Progenitor cell of endocrine pancreas (in vitro differentiated cells): ENCODE measurements at places on chromosomes 11 and 22. TPM values are rescaled to one million over a fixed set of nuclear protein-coding genes. Genes with fewer than 3 reads are reported as not detected.

GRCh38 chr11:15770798-15771414 lies 585.4 kb downstream of the SOX6 start:
- DNase-seq: no peak

- DNase-seq: no peak
Measured at GRCh38 chr11:20075627-20076026, 84.6 kb downstream of the DBX1 start.

DNA sequence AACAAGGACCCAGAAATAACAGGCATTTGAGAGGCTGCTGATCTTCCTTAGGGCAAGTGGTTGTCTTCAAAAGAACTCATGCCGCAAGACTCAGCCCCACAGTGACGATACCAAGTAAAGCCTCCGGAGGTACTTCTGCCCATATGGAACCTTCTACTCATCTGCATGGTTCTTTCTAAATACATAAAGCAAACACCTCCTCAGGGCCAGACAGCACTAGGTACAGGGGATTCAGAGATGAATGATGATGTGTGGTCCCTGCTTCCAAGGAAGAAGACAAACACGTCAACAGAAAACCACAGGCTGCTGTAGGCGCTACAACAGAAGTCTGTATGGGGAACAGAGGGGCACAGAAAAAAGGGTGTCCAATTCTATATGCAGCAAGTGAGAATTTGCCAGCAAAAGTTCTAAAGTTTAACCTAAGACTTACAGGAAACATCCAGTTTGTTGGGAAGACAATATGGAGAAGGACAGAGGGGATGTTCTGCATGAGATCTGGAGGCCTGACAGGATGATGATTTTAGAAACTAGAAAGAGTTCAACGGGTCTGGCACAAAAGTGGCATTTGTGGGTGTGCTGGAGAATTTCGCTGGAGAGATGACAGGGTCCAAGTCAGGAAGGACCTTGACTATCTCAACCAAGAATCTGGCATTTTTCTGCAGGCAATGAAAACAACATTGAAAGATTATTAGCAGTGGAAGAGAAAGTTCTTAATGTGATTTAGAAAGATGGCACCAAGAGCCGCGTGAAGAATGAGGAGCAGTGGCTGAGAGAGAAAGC lies 23.7 kb downstream of the JAML start:
- DNase-seq: no peak

DNA sequence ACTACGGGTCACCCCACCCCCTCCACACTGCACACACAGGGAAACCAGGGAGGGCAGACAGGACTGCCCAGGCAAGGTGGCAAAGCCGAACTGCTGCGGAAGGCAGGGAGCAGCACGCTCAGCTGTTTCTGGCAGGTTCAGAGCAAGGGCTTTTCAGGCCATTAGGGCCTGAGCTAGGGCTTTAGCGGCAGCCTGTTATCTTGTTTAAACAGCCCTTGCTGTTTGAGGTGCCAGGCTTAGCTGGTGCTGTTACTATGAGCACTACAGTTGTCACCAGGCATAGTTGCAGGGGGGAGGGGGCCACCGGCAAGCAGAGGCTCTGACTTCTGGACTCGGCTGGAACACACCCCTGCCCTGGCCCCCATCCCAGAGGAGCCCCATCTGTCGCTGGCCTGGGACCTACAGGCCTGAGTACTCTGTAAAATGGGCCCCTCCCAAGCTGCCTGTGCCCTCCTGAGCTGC lies 34.9 kb downstream of the RSPH14 start:
- DNase-seq: no peak

DNA sequence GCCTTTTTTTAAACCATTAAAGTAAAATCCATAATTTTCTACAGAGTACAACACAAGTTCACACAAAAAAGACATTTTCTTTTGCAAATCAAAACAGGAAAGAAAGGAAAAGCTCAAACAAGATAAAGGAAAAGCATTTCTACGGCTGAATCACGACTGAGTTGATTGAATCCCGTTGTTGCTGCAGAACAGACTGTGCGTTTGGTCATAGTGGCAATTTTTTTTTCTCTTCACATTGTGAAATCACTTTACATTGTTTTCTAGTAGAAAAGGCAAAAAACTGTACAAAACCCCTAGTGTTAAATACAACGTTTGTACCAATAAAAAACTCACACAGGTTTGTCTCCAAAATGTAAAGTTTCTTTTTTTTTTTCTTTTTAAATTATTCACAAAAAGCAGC lies 17.3 kb upstream of the RAPSN start:
- DNase-seq: no peak

DNA sequence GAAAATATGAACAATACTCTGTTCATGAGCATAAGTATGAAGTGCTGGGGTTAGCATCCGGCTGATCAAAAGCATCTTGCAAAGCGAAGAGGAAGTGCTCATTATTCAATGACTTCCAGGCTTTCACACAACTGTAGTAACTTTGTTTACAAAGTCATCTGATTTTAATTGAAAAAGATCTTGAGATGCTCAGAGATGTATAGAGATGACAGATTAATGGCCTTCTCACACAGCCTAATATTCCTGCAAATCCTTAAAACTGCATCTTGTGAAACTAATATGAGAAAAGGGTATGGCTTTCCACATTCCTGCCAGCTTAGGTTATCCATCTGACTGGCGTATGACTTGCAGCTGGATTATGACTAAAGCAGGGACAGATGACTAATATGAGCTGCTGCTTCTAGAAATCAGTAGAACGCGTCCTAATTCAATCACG lies 125.4 kb downstream of the CASP12 start:
- DNase-seq: no peak

- no peak for DNase-seq
Measured at GRCh38 chr11:10457901-10458300, 2.8 kb downstream of the AMPD3 start.

DNA sequence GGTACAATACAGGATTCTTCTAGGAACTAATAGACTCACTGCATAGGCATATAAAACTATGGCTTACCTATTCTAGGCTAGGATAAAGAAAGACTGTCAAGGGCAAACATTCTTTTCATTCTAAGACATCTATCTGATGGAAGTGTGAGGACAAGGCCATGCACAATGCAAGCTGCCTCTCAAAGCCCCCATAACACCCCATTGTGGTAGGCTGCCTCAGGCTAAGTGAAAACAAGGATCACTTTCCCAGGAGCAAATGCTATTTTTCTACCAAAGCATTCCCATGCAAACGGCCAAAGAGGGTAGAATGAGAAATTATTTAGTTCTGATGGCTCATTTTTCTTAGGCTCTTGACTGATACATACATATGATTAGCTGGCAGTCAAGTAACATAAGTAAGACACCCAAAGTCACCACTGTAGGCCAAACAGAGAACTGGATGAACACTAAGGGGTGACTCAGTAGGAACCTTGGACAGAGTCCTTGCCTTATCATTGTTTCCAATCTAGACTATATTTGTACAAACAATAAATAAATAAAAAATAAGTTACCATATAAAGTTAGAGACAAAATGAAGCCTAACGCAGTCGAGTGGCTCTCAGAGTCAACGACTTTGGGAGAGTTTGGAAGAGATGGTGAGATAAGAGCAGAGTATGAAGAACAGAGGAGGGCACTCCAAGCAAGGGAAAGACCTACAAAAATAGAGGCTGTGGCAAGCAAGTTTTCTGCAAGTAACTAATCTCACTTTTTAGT lies 303.6 kb downstream of the SBF2 start:
- no peak for DNase-seq

DNA sequence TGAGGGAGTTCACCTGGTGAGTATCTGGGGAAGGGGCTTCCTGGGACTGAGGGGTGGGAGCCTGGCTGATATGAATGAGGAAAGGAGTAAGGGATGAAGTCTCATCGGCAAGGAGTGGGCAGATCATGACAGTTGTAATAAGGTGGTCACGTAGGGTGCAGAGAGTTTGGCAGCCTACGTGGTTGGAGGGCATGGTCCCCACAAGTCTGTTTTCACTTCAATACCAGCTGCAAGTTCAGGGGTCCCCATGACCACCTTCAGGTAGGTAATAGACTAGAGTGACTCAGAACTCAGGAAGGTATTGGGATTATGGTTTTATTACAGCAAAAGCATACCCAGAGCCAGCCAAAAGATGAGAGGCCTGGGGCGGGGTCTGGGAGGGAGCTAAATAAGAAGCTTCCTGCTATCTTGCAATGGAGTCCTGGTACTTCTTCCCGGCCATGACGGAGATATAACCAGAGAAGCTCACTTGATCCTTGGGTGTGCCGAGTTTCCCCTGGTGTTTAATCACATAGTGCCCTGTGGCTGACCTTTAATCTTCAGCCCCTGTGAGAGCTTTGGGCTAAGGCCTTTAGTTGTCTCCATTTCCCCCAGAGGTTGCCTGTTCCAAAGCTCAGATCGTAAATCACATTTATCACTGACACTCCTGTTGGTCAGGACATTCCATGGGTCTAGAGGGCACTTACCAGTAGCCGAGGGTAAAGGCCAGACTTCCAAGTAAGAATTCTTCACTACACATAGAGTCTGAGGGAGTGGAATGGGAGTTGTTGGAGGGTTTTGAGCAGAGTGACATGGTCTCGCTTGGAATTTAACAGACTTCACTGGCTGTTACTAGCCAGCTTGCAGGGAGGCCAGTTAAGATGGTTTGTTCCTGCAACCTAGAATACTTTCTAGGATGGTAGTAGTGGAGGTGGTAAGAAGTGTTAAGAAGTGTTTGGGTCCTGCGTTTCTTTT lies 9.1 kb downstream of the SLC3A2 start:
- no peak for DNase-seq

DNA sequence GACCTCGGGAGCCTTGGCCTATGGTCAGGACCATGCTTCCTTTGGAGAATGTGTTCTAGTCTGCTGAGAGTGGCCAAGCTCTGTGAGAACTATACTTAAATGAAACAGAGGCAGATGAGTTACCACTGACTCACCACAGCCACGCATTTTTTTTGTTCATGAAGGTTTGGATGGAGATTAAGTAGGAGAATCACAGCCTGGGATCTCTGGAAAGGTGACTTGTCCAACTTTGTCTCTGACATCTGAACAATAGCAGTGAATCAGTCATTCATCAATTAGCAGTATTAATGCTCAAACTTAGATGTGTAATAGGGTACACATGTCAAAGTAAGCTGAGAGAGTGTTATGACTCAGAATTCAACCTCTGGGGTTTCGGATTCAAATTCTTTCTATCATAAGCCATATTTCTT lies 100.7 kb upstream of the ANO3 start:
- DNase-seq: no peak

DNA sequence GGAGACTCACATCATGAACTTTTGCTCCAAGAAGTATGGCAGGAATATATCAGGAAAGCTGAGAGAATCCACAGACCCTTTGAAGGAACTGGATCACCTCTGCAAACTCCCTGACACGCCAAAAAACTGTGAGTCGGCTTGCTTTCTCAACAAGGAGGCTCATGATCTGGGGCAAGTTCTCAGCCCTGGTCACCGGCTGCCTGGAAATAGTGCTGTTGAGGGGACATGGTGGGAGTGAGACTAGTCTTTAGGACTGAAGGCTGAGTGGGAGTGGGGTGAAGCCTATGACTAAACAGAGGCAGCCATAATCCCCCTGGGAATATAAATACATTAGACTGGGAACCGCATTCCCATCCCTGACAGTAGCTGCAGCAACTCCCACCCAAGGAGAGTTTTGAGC lies 8.4 kb upstream of the MMP7 start:
- DNase-seq: no peak

GRCh38 chr22:35561796-35562526 lies 21.3 kb downstream of the RASD2 start:
- DNase-seq: no peak

DNA sequence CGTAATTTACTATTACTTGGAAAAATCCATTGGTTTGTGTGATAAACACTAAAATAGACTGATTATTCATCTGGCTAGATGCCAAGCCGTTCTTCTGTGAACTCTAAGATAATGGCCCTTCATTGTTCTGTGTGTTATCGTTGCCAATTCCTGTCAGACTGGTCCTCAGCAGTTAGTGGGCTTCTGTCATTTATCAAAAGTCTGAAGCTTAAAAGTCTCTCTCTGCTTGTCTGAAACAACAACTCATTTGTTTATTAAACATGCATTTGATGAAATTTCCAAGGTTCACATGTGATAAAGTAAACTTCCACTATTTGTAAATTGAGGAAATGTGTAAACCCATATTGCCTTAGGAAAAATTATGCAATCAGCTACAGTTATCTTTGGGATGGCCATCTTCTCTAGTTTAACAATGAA lies 21.1 kb upstream of the RDX start:
- DNase-seq: no peak

DNA sequence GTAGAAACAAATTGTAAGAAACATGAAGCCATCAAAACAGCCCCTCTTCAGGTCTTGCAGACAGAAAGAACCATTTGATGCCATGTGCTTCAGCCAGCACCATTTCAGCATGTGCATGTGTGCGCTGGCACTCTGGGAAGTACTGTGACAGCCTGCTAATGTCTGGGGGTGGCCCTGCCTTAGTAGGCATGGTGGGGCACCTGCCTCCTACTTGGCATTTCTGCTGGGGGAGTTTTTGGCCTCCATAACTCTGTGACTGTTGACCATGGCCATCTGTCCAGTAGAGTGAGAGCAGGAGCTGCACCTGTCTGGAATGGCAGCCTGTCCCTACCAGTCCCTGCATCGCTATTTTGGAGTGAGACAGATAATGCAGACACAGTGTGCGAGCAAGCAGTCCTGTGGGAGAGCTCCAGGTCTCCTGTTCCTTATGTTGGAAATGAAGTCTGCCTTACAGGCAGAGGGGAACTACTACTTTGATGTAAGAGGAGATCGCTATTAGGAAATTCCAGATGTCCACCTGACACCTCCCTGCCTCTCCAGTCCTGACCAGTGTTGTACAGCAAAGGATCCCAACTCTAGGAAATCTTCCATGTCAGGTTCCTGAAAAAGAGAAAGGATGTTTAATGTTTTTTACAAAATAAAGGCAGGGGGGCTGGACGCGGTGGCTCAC lies 102.5 kb downstream of the ATXN10 start:
- DNase-seq: no peak

GRCh38 chr11:95736355-95736754 lies 53.2 kb downstream of the FAM76B start:
- no peak for DNase-seq

DNA sequence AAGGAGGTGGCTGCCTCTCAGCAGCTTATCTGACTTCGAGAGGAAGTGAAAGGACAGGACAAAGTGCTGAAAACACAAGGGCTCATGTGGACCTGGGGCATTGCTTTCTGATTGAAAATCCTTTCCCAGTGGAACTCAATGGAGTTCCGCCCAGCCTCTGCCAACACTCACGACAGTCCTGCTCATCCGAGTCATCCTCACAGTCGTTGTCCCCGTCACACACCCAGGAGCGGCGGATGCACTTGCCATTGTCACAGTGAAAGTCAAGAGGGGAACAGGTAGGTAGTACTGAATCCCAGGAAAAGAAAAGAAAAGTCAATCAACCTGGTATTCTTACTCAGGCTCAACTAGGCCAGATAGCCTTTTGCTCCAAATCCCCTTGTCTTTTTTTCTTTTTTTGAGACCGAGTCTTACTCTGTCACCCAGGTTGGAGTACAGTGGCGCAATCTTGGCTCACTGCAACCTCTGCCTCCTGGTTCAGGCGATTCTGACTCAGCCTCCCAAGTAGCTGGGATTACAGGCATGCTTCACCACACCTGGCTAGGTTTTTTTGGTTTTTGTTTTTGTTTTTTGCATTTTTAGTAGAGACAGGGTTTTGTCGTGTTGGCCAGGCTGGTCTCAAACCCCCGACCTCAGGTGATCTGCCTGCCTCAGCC lies 18.1 kb downstream of the LRP4 start:
- no peak for DNase-seq

Gene GATD1
- 74.1 and 75.4 TPM in 2 replicates for total RNA-seq

Gene CKAP5
- 146 and 151 TPM in 2 replicates for total RNA-seq

Gene CBLIF
- 17.9 and 27.1 TPM in 2 replicates for total RNA-seq

Gene YPEL4
- 0.22 TPM in 2 replicates for total RNA-seq

Gene RFPL3
- total RNA-seq: not detected in 2 replicates

Gene CASP1
- not detected in 2 replicates for total RNA-seq

Gene VWCE
- 34.0 and 40.1 TPM in 2 replicates for total RNA-seq

Gene TUBA8
- total RNA-seq: 2.4 and 3.2 TPM in 2 replicates

Gene OR8G1
- total RNA-seq: not detected in 2 replicates

Gene MS4A7
- total RNA-seq: not detected in 2 replicates

Gene RNF121
- total RNA-seq: 50.1 and 59.6 TPM in 2 replicates
